ENCODE measurements at places on chromosomes 12 and 14.

DNA sequence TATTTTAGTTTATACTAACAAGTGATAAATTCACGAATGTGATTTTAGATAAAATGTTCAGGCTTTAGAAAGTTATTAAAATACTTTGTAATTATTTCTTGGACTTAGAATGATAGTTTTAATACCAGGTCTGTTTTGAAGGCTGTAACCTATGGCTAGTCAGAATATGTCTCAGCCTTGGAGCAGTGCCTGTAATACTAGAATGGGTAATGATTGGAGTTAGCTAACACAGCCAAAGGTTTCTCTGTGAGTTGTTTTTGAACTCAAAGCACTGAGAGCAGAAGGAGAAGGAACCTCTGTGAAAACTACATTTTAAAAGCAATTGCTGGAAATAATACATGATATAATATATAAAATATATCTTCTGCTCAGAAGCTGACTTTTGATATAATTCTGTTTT is 110.1 kb downstream of the TMEM117 start:
- no peak for DNase-seq

DNA sequence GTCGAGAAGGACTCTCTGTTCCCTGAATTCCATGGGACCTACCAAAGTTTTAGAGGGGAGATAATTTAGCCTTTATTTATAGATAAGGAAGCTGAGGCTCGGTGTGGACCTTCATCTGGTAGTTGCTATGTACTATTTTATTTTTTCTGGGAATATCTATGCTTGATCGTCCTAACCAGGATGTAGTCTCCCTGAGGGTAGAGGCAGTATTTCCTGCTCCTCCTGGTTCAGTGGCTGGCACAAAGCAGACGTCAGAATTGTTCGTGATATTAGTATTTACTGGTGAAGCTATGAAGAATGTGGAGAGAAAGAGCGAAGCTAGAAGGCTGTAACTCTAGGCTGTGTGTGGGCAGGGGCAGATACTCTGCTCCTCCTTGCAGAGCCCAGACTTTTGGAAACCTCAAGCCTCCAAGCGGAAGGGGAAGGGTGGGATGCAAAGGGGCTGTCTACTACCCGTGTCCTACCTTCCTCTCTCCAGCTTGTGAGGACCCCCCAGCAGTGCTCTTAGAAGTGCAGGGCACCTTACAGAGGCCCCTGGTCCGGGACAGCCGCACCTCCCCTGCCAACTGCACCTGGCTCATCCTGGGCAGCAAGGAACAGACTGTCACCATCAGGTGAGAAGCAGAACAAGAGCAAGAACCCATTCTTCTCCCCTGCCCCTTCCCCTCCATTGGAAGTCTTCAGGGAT is 1.4 kb downstream of the LRP10 start:
- DNase-seq: no peak

- no peak for DNase-seq
These were observed 627.4 kb downstream of the DIO2 start for GRCh38 chr14:79583738-79584408.

DNA sequence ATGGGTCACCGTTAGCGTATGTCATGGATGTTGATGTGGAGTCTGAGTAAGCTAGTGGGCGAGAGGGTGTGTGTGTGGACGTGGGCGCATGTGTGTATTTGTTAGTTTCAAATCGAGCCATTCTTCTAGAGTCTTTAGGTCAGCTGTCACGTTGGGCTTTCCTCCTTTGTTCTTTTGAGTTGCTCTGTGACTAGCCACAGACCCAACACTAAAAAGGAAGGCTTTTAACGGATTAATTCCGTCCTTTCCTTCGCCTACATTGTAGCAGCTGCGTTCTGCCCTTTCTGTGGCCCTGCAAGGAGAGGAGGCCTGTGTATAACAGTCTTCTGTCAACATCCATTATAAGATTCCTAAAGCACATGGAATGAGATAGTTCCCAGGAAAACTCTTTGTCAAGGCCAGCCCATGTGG is 117.2 kb upstream of the DNM1L start:
- no peak for DNase-seq

DNA sequence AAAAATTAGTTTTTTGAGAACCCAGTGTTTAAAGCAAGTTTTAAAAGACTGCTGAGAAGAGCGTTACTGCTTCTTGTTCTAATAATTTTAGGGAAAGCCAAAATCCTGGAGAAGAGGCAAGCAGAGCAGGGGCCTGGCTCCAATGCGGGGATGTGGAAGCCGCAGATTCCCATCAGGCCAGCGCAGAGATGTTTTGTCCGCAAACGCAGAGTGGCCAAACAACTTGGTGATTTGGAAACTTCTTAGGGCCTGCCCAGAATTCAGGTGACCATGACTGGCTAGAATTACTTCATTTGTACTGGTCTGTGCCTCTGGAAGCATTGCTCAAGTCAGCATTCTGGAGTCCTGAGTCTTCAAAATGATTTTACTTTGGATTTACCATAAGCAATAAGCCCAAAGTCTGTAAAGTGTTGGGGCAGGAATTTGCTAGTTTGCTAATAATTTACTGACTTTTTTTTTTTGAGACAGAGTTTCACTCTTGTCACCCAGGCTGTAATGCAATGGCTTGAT is 208.4 kb downstream of the PPM1H start:
- no peak for DNase-seq

DNA sequence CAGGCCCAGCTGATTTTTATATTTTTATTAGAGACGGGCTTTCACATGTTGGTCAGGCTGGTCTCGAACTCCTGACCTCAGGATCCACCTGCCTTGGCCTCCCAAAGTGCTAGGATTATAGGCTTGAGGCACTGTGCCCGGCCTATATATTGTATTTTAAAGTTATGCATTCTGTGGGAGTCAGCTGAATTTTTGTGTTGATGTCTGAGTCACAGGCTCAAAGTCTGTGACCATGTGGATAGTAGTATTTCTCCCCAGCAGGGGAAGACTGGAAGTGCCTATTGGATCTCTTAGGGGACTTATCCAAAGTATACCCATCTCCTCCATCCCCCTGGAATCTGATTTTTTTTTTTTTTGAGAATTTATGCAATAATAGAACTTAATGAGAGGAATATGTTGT is 43.8 kb upstream of the ATF1 start:
- no peak for DNase-seq

- DNase-seq: no peak
These were observed 22.5 kb upstream of the TMPRSS12 start for GRCh38 chr12:50820177-50820576.
